Inflammatory macrophage treated with lipopolysaccharide for 1 hour (primary cell): ENCODE measurements at places on chromosomes 2 and 18.

- no peak for DNase-seq
Observed at GRCh38 chr18:41144441-41144840, 810.6 kb upstream of the PIK3C3 start.

DNA sequence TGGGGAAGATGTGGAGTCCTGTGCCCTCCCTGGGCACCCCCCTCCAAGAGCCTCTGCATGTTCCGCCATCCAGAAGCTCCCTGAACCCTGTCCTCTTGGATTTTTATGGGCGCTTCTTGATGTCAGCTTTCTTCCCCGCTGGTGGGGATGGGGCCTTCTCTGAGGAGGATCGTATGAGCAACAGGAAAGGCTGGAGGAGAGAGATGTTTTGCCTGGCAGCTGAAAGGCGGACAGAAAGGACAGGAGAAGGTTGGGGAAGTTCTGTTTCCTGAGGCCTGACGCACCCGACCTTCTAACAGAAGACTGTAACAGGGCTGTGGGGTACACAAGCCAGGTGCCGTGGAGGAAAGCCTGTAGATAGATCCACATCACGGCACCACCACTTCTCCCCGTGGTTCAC, 238.8 kb downstream of the LDLRAD4 start:
- DNase-seq: no peak

DNA sequence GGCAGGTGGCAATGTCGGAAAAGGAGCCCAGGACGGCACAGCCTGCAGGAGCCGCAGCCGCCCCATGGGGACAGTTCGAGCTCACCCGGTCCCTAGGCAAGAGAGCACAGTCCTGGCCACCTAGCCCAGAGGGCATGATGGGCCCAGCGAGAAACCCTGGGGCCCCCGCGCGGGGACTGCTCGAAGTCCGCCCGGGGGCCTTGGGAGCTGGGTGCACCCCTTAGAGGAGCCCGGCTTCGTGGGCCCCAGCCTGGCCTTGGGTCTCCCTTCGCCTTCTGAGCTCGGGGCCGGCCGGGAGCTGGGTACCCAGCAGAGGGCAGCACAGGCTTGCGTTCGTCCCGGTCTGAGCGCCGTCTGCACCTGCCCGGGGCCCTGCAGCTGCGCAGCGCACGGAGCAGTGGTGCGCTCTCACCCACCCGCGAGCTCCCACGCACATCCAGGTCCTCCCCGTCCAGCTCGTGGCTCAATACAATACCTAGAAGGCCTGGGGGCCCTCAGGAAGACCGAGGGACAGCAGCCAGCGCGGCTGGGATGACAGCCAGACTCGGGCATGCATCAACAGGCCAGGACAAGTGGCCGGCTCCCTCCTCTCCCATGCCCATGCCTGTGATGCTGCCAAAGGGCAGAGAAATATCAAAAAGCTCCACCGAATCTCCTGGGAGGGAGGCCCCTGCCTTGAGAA, 96.2 kb upstream of the ZNF532 start:
- DNase-seq: no peak

DNA sequence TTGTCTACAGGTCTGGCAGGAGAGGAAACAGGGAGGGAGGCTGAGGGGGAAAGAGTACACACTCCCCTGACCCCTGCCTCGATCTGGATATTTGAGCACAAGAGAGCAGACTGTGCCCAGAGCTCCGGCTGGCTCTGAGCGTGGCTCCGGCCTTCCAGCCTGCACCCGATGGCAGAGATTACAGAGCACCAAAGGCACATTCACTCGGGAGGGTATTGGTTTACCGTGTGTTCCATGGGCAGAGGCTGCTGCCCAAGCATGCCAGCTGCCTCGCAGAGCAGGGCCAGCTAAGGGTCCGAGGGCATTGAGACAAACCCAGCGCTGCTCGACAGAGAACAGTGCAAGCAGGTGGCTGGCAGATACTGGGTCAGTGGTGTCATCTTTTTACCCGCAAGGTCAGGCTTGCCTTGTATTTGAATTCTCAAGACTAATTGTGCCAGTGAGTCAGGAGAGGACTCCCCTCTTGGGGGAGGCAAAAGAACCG, 132.2 kb downstream of the TNS1 start:
- DNase-seq: no peak

- peak; percentile 7 for DNase-seq
Observed at GRCh38 chr2:214410918-214411554, at the start of gene VWC2L. Gene VWC2L, plus strand, starts transcription at chr2:214411054. Its CDS starts 3,140 bp downstream, at chr2:214414194.

GRCh38 chr2:220101980-220102379, 474.6 kb downstream of the SLC4A3 start:
- DNase-seq: no peak

DNA sequence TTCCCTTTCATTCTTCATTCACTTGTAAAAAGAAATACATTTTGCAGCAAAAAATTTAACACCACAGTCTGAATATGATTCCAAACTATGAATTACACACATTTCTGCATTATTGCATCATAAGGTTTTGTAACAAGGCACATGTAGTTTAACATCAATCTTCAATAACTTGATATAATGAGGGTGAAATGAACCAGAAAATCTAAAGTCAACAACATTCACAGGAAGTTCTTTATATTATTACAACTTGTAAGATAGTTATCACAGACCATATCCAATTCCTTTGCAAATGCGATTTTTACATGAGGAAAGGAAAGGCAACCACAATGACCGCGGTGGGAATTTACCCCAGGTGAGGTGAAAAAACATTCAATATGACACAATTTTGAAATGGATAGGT, 213.3 kb downstream of the NAPG start:
- peak; percentile 22 for DNase-seq

- DNase-seq: peak; percentile 78
Observed at GRCh38 chr18:48541026-48541746, 2.4 kb downstream of the CTIF start.
